AG09309 (cell line): ENCODE measurements at places on chromosomes 3 and 15.

GRCh38 chr15:43433661-43434303 lies 59.2 kb downstream of the TP53BP1 start:
- no peak for DNase-seq

GRCh38 chr3:29354894-29355293 lies 74.0 kb downstream of the RBMS3 start:
- no peak for DNase-seq

GRCh38 chr3:124602980-124603627 lies 127.1 kb upstream of the UMPS start:
- DNase-seq: no peak

DNA sequence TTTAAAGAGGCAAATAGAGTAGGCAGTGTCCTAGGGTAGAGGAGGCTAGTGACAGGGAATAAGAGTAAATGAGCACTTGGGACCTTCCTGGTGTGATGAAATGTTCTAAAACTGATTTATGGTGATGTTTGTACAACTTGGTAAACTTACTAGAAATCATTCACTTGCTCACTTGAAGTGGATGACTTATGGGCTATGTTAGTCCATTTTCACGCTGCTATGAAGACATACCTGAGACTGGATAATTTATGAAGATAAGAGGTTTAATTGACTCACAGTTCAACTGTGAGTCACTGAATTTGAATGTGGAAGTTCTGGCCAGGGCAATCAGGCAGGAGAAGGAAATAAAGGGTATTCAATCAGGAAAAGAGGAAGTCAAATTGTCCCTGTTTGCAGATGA lies 31.7 kb upstream of the DHX36 start:
- DNase-seq: no peak

DNA sequence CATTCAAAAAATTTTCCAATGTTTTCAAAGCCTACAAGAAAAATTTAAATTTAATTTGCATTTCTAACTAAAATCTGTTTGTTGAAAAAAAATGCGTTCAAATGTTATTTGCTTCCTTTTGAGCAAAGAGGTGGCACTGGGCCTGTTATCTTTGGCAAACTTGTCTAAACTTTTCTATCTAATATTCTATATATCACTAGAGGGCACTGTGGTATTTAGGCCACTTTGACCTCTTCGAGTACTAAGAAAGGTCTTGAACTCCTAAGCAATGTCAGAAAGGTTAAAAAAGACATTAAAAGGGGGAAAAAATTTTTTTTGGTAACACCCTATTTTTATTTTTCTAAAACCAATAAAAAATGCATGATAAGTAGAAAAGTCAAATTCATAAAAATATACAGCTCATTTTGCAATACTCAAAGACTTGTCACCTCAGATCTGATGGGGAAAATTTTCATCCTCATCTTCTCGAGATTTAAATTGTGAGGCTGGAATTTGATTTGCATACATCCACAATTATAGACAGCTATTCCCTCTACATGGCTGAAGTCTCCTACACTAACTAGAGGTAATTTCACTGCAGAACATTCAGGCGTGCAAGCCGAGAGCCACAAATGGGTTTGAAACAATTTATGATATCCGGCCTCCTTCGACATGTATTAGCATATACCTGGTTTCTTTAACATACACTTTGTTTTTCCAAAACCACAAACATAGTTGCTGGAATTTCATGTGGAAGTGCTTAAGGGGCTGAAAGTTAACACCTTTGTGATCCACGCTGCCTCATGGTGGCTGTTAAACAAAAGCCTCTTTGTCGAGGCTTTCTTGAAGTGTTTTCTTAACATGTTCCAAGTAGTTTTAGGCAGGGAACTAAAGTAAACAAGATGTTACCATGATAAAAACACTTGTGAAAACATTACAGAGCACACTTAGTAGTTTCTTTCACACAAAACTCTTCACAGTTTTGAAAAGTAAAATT lies 576.4 kb downstream of the FOXP1 start:
- no peak for DNase-seq

- DNase-seq: no peak
Measured at GRCh38 chr3:32945136-32945535, 6.3 kb upstream of the CCR4 start.
